NCI-H510A (cell line): ENCODE measurements at places on chromosomes 16 and 17.

DNA sequence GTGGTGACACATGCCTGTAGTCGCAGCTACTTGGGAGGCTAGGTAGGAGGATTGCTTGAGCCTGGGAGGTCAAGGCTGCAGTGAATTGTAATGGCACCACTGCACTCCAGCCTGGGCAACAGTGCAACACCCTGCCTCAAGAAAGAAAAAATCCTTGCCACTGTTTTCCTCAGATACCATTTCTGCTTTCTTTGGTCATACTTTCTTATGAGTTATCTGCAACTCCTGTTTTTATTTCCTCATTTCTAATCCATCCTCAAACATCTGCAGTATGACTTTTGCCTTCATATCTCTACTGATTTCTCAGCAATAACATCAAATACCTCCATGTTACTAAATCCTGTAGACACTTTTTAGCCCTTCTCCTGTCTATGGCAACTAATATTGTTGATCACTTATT is 3.1 kb upstream of the AP2B1 start:
- DNase-seq, result no peak

DNA sequence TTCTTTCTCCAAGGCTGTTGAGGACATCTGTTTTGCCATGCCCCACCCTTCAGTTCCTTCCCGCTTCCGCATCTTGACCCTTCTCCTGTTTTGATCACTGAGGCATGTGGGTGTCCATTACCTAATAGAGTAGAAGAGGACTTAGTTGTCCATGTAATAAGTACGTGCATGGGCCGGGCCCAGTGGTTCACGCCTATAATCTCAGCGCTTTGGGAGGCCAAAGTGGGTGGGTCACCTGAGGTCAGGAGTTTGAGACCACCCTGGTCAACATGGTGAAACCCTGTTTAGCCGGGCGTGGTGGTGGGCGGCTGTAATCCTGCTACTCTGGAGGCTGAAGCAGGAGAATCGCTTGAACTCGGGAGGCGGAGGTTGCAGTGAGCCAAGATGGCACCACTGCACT is 637.8 kb upstream of the EEF2KMT start:
- no peak for DNase-seq

- no peak for DNase-seq
Observed at GRCh38 chr16:23941963-23942564, 106.3 kb downstream of the PRKCB start.

DNA sequence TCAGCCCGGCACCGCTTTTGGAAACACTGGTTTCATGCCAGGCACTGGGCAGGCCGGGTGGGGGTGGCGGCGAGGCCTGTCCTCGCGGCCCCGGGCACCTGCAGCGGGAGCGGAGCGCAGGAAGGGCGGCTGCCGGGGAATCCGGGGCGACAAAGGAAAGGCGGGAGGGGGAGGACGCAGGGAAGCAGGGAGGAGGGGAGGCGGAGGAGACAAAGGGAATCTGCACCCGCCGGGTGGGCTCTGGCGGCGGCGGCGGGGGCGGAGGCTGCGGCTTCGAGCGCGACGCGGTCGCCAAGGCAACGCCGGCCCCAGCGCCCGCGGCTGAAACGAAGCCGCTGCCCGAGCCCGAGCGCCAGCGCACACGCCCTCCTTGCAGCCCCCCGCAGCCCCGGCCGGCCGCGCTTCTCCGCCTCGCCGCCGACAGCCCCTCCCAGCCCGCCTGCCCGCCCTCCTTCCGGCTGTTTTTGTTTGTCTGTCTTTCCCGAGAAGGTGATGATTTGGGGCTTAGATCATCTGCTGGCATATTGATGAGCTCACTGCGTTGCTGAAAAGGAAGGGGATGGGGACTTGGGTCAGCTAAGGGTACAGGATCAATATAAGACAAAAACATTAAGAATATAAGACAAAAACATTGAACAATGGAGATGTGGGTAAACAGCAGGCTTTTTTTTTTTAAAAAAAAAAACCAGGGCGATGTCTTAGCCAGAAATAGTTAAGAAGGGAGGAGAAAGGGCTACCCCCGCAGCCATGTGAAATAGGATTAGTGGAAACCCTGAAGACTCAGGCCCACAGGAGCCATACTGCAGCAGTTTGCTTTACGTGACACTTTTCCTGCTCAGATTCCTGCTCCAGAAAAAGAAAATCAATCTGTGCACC is 32.7 kb downstream of the CDK5R1 start:
- DNase-seq, result peak; percentile 77

DNA sequence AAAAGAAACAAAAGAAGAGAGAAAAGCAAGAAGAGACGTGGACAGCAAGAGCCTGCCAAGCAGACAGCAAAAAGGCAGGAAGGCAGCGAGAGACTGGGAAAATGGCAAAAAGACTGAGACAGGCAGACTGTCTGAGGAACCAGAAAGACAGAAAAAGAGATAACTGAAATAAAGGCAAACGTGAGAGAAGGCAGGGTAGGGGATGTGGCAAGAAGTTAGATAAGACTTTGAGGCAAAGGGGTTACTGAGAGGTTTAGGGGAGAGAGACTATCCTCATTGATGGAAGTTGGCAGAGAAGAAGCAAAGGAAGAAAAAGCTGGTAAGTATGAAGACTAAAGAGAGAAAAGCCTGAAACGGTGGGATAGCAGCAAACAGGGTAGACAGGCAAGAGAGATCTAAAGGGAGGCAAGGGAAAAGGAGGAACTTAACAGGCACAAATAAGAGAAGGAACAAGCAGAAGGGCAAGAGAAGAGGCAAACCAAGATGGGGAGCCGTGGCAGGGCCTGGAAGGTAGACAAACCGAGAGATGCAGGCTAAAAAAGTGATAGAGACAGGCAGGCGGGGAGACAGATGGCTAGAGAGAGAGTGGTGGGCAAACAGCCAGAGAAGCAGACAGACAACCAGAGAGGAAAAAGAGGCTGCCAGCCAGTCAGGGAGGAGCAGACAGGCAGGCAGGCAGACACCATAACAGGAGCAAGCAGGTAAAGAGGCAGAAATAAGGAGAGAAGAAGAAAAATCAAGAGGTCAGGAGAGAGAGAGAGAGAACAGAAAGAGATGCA is 7.1 kb upstream of the CHD3 start:
- peak; percentile 50 for DNase-seq

- no peak for DNase-seq
Observed at GRCh38 chr16:88681084-88681680, 5.1 kb downstream of the SNAI3 start.
